Activated CD4-positive, alpha-beta T cell treated with anti-CD3 and anti-CD28 coated beads for 36 hours (primary cell): ENCODE measurements at places on chromosomes 13 and 19. TPM values are rescaled to one million over a fixed set of nuclear protein-coding genes. Genes with fewer than 3 reads are reported as not detected.

Gene KLHL26
- 9.9 TPM for total RNA-seq

Gene NECTIN2
- 0.93 TPM for total RNA-seq

DNA sequence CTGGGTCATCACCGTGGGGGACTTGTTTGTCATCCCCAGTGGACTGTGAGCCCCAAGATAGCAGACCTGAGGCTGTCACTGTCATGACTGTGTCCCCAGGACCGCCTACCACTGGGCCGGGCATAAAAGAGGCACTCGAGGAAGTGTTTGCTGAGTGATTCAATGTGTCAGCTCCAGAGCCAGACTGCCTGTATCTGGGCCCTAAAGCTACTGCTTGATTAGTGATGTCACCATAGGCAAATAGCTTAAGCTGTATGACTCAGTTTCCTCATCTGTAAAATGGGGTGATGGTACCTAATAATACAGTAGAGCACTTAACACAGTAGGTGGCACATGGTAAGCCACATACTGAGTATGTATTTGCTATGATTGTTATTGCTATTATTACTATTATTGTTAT lies 11.2 kb upstream of the CEACAM19 start:
- no peak for DNase-seq
- peaks cover 5% of the 10 kb centered on the region for H3K4me1 ChIP-seq
- peaks cover 11% of the 10 kb centered on the region for H3K36me3 ChIP-seq
- H3K4me3 ChIP-seq: no peak overlapping the region
- no peak overlapping the region for H3K27ac ChIP-seq

DNA sequence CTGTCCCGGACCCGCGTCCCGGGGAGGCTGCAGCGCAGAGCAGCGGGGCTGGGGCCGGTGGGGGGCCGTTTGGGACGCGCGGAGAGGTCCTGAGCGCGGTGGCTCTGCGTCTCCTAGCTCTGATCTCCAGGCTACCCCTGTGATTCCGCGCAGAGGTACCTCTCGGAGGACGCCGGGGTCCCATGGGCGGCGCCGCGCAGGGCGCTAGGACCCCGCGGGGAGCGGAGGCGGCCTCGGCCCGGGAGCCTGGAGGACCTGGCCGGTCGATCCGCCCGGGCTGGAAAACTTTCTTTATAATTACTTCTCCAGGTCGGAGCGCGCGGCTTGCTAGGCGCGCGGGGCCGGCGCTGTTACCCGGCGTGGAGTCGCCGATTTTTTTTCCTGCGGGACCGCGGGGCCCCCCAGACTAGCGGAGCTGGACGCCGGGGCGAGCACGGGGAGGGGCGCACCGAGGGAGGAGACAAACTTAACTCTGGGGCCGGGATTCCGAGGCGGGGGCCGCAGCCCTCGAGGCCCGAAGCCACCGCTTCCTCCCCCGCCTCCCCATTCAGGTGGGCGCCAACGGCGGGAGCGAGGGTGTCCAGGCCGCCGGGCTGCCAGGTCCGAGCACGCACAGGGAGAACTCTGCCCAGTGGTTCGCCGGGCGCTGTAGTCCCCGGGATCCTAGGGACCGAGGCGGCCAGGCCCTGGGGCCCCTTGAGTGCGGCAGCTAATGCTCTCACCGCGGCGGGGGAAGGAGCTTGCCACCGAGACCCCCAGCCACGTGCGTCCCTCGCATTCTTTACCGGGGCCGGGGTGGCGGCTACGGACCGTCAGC lies 848 bp upstream of the CEBPA start:
- DNase-seq: peak; percentile 37
- no peaks in the 10 kb centered on the region for H3K4me1 ChIP-seq
- H3K4me3 ChIP-seq: peak overlapping the region; percentile 45
- no peaks in the 10 kb centered on the region for H3K36me3 ChIP-seq
- no peak overlapping the region for H3K27ac ChIP-seq
- peaks cover 34% of the 10 kb centered on the region for H3K27me3 ChIP-seq

GRCh38 chr13:112687836-112688559 lies 1.8 kb upstream of the ATP11A start:
- H3K27ac ChIP-seq: peak overlapping the region; percentile 91
- no peak for DNase-seq
- peaks cover 6% of the 10 kb centered on the region for H3K36me3 ChIP-seq
- H3K4me1 ChIP-seq: peaks cover 34% of the 10 kb centered on the region
